Right ventricle myocardium inferior (tissue), 1 donor: ENCODE measurements at places on chromosomes 5 and 9. TPM values are rescaled to one million over a fixed set of nuclear protein-coding genes. Genes with fewer than 3 reads are reported as not detected.

DNA sequence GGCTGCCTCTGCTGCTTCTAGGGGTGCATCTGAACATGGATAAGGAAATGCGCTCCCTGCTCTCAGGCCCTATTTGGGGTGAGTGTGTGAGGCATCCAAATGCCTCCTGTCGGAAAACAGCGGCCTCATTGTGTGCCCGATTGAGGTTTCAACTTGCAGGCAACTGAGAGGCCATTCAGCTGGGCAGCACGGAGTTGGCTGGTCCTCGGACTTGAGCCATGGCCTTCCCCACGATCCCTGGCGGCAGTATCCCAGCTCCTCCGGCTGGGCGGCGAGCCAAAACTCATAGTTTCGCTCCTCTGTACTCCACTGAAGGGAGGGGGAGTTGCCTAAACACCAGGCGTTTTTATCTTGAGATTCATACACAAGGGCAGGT is 597.3 kb upstream of the SGCD start:
- DNase-seq, result peak; percentile 64

The PRR16 gene
- 12.7 TPM for total RNA-seq

- DNase-seq, result no peak
These were observed 220.4 kb downstream of the PARP8 start for GRCh38 chr5:50886657-50887345.

DNA sequence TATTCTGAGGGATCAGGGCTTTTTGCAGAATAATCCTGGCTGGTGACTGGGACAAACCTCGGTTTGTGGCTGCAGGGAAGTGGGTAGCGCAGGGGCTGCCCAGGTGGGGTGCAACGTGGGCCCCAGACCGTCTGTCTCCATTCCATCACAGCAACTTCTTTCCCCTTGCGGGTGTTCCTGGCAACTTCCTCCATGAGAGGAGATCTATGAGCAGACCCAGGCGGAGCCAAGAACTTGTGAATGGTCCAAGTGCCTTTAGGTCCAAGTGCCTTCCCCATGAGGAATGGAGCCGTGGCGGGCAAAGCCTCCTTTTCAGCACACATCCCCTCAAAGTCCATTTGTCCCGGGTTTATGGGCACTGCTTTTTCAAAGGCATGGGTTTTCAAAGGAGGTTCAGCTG is 136.5 kb downstream of the PHF2 start:
- DNase-seq, result peak; percentile 32

DNA sequence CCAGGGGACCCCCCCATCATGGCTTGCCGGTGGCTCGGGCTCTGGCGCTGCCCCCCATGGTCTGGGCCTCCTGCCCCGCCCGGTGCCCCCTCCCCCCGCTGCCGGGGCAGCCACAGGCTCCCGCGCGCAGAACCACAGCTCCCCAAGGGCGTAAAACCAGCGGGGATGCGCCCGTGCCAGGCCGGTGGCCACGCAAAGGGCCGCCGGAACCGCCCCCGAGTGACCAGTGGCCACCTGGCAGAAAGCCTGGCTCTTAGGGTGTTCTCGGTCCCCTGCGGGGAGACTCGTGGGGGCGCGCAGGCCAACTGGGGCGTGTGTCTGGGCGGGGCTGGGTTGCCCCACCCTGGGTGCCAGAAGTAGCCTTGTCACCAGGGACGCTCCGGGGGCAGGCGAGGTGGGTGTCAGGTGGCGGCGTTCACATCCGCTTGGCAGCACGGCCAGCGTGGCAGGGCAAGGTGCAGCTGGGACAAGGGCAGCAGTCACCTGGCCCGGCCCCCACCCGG is 515 bp upstream of the AGPAT2 start:
- DNase-seq, result no peak

The RAB3C gene
- 0.92 TPM for total RNA-seq

DNA sequence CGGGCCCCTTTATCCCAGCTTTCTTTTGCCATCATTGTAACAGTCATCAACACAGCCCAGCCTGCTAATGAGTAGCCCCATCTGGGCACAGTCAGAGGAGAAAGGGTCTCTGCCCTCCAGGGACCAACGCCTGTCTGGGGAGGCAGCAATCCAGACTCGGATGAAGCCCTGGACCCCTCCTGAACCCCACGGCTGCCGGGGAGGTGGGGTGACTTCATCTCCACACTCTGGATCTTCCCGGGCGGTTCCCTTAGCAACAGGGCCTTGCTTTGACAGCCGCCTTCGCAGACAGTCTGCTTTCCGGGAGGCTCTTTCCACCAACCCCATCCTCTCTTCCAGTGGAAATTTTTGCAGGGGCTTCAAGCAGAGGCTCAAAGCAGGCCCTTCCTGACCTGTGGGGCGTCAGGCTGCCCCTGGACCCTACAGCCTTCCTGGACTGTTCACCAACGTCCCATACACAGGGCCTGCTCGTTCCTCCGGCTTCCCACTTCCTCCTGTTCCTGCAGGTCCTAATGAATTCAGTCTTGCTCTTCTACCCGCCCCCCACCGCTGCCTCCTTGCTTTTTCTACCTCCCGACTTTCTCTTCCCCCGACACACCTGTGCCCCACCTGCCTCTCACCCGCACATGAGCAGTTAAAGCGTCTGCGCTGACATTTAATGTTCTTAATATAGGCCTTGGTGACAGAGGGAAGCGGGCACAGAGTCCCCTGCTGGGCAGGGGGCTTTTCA is 161.7 kb upstream of the MVB12B start:
- DNase-seq, result no peak

The FAM221B gene
- not detected for total RNA-seq

The CA9 gene
- total RNA-seq, result 0.30 TPM

- peak; percentile 67 for DNase-seq
These were observed 30.9 kb downstream of the GRAMD2B start for GRCh38 chr5:126454081-126454480.

DNA sequence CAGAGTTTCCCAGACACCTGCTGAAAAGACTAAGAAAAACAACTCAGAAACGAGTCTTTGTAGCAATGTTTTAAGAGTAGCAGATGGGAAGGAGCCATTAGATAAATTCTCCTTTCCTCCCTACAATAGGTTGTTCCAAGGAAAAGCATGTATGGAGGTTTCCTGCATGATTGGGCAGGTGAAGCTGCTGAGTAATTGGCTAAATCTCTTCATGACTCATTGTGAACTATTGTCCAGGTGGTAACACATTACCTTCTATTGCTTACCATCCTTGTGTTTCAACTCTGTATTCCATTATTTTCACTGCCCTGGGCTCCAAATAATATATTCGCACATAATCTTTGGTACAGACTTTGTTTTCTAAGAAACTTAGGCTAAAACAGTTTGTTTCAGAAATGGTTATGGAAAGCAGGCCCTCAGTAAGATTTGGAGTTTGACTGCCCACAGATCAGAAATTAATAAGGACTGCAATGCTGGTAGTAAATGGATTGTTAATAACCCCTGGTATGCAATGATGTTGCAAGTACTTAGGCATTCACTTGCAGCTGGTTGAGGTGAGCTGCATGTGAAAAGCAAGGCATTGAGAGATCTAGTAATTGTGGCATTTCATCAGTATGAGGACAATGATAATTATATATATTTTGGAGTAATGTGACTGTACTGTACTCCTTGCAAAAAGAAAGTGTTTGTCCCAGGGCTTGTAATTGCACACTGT is 281.4 kb upstream of the VLDLR start:
- DNase-seq, result no peak

DNA sequence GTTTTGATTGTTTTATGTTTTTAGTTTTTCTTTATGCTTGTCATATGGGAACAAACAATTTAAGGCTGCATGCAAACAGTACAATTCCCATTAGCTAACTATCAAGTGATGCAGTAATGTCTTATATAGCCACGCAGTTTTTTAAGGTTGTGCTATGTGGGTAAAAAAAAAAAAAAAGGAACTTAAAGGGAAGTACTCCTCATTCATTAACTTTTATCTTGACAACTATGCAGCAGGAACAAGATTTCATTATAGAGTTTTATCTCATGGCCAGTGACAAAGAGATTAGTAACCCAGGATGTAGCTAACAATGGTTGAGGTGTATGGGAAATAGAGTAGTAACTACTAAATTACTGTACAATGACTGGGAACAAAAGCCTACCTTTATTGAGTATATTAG is 1008.2 kb upstream of the CDH9 start:
- DNase-seq, result no peak

- DNase-seq, result no peak
These were observed 62.0 kb upstream of the IER5L start for GRCh38 chr9:129239946-129240490.

DNA sequence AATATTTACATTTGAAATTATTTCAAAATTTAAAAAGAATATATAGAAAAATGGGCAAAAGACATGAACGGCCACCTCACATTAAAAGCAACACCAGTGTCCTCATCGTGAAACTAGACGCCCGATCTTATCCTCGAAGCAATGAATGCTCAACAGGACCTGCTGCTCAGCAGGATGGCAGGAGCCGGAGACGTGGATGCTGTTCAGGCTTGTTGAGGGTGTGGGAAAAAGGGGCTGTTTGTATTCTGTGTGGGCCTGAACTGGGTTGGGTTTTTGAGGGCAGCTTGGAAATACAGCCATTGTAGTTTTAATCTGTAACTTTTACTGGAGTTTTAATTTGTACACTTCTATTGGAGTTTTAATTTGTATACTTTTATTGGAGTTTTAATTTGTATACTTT is 20.3 kb downstream of the EXOC3 start:
- no peak for DNase-seq

GRCh38 chr5:177374211-177374610 is 10.0 kb upstream of the SLC34A1 start:
- DNase-seq, result no peak

The CTNND2 gene
- 1.7 TPM for total RNA-seq

The NEUROG1 gene
- total RNA-seq, result not detected

- DNase-seq, result no peak
These were observed 122.0 kb downstream of the WDR70 start for GRCh38 chr5:37501152-37501551.

The C6 gene
- 73.3 TPM for total RNA-seq

GRCh38 chr5:165497707-165498106 is 1992.3 kb downstream of the MAT2B start:
- DNase-seq, result no peak

DNA sequence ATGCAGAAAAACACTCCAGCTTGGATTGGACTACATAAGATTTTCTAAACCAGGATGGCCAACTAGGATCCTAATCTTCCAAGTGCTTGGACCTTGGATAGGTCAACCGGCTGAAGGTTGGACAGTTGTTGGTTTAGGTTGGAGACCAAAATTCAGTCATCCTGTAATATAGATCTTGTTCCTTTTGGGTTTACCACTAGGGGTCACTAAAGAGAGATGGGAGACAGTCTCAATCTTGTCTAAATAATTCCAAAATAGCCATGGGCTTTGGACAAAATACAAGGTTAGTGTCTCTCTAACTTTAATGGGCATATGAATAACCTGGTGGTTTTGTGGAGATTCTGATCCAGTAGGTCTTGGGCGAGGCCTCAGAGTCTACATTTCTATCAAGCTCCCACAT is 148.7 kb upstream of the ERCC6L2 start:
- no peak for DNase-seq

- no peak for DNase-seq
These were observed 20.2 kb upstream of the MED27 start for GRCh38 chr9:132099741-132100407.

DNA sequence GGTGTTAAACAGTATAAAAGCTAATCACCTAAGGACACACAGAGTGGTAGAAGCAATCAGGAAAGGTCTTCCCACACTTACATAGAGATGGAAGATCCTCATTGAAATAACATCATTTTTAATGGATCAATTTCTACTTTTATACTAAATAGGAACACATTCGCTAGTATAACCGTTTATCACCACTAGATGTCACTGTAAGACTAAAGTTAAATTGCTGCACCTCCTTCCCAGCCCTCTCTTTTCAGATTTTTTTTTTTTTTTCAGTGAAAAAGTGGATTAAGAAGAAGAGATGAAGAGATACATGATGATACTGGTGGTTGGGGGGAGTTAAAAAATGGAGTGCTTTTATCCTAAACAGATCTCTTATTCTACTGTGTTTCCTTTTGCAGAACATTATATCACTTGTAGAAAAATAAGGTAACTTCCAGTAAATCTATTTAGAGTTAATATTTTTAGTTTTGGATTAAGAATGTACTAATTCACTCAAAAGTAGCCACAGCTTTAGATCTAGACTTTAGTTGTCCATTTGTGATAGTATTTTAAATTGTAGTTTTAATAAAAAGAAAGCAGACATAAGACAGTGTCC is 116.9 kb upstream of the ARRDC3 start:
- DNase-seq, result no peak

- no peak for DNase-seq
These were observed 33.3 kb downstream of the FBXL7 start for GRCh38 chr5:15533129-15533893.

- no peak for DNase-seq
These were observed 169.0 kb downstream of the DAB2IP start for GRCh38 chr9:121820286-121821005.

The SMIM33 gene
- total RNA-seq, result not detected

GRCh38 chr5:83846624-83847350 is 126.1 kb upstream of the HAPLN1 start:
- no peak for DNase-seq

GRCh38 chr9:24552526-24553182 is 7.0 kb upstream of the IZUMO3 start:
- no peak for DNase-seq

DNA sequence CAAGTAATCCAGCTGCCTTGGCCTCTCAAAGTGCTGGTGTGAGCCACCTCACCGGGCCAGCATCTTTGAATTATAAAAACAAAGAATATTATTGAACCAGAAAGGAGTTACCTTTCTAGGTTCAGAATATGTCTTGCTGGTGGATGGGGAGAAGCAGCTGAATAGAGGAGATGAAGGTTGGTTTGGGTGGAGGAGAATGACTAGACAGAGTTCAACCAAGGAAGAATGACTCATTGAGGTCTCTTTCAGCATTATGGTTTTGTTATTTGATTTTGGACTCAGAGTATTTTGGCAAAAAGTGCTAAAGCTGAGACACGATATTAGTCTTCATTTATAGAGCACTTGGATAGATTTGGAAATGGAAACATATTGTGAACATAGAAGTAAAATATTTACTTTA is 75.2 kb upstream of the MPDZ start:
- DNase-seq, result no peak

The OR1Q1 gene
- not detected for total RNA-seq

DNA sequence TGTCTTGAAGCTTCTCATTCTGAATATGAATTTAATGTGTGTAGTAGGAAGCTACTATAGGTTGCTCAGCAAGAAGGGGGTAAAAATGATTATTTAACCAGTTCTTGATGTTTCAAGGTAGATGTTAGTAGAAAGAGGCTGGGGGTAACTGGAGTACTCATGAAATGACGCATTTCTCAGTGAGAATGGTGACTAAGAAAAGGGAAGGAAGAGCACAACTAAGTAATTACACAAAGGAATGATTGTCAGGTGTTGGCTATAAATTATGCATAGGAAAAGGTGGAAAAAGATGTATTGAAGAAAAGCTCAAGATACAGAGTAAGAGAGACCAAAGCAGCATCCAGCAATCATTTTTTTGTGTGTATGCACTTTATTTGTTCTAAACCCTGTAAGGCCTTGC is 1.4 kb upstream of the PSIP1 start:
- no peak for DNase-seq

The SLC25A2 gene
- total RNA-seq, result not detected

The DRD1 gene
- total RNA-seq, result not detected

- no peak for DNase-seq
These were observed 2.5 kb upstream of the SLC25A48 start for GRCh38 chr5:135831851-135832555.

GRCh38 chr5:93756372-93756771 is 15.0 kb upstream of the POU5F2 start:
- no peak for DNase-seq

GRCh38 chr9:101791533-101791932 is 53.1 kb upstream of the GRIN3A start:
- DNase-seq, result no peak

The ADAMTS13 gene
- 3.6 TPM for total RNA-seq

The CDX1 gene
- not detected for total RNA-seq
